ENCODE measurements at places on chromosomes 4 and X.

DNA sequence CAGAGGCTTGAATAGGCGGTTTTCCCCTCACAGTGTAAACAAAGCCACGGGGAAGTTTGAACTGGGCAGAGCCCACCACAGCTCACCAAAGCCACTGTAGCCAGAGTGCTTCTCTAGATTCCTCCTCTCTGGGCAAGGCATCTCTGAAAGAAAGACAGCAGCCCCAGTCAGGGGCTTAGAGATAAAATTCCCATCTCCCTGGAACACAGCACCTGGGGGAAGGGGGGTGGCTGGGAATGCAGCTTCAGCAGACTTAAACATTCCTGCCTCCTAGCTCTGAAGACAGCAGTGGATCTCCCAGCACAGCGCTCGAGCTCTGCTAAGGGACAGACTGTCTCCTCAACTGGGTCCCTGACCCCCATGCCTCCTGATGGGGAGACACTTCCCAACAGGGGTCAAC is 44.0 kb upstream of the USP38 start:
- DNase-seq, result no peak

DNA sequence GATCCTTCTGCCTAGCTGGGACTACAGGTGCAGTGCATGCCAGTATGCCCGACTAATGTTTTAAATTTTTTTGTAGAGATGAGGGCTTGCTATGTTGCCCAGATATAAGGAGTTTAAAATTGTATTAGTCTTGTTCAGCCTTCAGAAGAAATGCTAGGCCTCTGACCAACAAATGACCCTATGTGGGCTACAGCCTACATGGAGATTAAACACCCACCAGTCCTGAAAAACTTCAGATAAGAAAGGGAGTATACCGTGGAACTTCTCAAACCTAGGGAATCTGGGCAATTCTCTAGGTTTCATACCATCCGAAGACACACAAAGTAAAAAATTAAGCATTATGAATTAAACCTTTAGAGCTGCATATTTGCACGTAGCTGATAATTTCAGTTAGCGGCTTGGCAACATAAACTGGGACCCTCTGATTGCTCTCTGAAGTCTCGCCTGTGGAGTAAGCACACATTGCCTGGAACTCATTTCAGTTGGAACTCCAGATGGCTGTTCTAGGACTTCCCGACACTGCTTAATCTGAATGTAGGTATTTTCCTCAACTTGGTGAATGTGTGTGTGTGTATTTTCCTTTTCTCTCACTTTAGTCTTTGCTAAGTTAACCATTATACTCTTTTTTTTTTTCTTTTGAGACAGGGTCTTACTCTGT is 33.0 kb downstream of the MOB1B start:
- no peak for DNase-seq

- no peak for DNase-seq
These were observed 125.1 kb downstream of the CAMK2D start for GRCh38 chr4:113636438-113636818.

GRCh38 chr4:54100595-54101189 is 729 bp downstream of the GSX2 start:
- DNase-seq, result no peak

GRCh38 chrX:155774387-155774786 is 106.8 kb upstream of the VAMP7 start:
- no peak for DNase-seq

GRCh38 chr4:20347531-20347930 is 95.8 kb downstream of the SLIT2 start:
- no peak for DNase-seq

Data from stimulated activated CD4-positive, alpha-beta T cell treated with anti-CD3 and anti-CD28 coated beads, Interleukin-1b, Interleukin-23, amount 100 ng/mL, for 1 hour (primary cell).